ENCODE measurements at places on chromosomes 7 and 10.

- H3K27ac ChIP-seq: no peak overlapping the region
- no peak overlapping the region for H3K4me3 ChIP-seq
- peaks cover 2% of the 10 kb centered on the region for H3K27me3 ChIP-seq
- no peaks in the 10 kb centered on the region for H3K36me3 ChIP-seq
- no peaks in the 10 kb centered on the region for H3K4me1 ChIP-seq
These were observed 128.7 kb downstream of the TMEM178B start for GRCh38 chr7:141202535-141202934.

- DNase-seq: no peak
- no peaks in the 10 kb centered on the region for H3K4me1 ChIP-seq
- no peak overlapping the region for H3K27ac ChIP-seq
- peaks cover 18% of the 10 kb centered on the region for H3K36me3 ChIP-seq
- H3K27me3 ChIP-seq: no peaks in the 10 kb centered on the region
- no peak overlapping the region for H3K4me3 ChIP-seq
These were observed 87.5 kb downstream of the VOPP1 start for GRCh38 chr7:55484834-55485233.

GRCh38 chr7:108328174-108328651 is 128.0 kb downstream of the NRCAM start:
- no peak overlapping the region for H3K27ac ChIP-seq
- DNase-seq: no peak
- no peaks in the 10 kb centered on the region for H3K36me3 ChIP-seq
- no peaks in the 10 kb centered on the region for H3K27me3 ChIP-seq

DNA sequence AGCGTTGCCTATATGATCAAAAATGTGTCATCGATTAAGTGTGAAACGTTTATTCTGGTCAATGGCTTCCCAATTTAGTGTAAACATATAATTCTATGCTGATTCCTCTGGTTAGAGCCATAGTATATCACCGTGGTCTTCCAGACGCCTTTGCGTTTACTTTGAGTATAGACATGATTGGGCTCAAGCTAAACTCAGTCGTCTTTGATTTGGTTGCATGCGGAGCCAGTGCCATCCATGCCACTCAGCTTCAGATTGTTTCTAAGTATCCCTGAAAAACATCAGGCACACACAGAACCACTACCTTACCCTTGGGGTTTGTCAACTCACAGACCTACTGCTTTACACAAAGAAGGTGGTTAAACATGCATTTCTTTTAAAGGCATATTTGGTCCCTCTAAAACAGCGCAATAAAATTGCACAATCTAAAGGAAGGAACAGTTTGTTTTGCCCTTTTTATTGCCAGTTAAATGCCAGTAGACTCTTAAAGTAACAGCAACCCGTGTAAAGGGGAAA is 273.6 kb upstream of the KLF6 start:
- no peak overlapping the region for H3K27ac ChIP-seq
- H3K4me3 ChIP-seq: no peak overlapping the region
- H3K36me3 ChIP-seq: no peaks in the 10 kb centered on the region
- no peak for DNase-seq

DNA sequence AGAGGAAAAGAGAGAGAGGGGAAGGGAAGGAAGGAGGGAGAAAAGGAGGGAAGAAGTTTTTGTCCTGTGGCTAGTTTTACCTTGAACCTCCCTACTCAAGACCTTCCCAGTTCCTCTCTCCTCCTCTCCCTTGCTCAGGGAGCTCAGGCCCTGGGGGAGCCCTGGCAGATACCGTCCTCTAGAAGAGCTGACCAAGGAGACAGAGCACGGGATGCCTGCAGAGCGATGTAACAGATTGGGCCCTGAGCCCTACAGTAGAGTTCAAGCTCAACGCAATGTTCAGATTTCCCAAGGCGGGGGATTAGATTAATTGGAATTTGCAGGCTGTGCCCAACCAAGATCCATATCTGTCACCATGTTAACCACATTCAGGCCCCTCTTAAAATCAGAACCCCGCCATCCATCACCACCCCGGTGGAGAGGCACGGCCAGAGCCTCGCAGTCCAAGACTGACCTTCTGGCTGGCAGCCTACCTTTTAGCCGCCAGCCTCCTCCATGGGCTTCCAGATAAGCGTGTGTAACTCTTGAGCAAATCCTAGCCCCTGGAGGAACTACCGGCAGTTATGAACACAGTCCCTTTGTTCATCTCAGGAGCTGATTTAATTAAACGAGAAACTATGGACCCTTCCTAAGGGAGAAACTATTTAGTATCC is 70.6 kb downstream of the KCNMA1 start:
- peaks cover 14% of the 10 kb centered on the region for H3K4me1 ChIP-seq
- no peak for DNase-seq
- no peak overlapping the region for H3K27ac ChIP-seq
- no peaks in the 10 kb centered on the region for H3K27me3 ChIP-seq

- H3K36me3 ChIP-seq: peaks cover 2% of the 10 kb centered on the region
- no peak for DNase-seq
- H3K4me3 ChIP-seq: no peak overlapping the region
- no peak overlapping the region for H3K27ac ChIP-seq
These were observed 9.0 kb downstream of the LSM5 start for GRCh38 chr7:32481176-32481575.

GRCh38 chr10:82438277-82438676 is 563.3 kb downstream of the NRG3 start:
- no peak overlapping the region for H3K4me3 ChIP-seq
- no peaks in the 10 kb centered on the region for H3K4me1 ChIP-seq
- no peaks in the 10 kb centered on the region for H3K27me3 ChIP-seq

GRCh38 chr7:116071629-116072028 is 41.1 kb upstream of the TFEC start:
- H3K27me3 ChIP-seq: peaks cover 9% of the 10 kb centered on the region
- H3K4me3 ChIP-seq: no peak overlapping the region
- DNase-seq: no peak
- no peaks in the 10 kb centered on the region for H3K4me1 ChIP-seq
- H3K27ac ChIP-seq: no peak overlapping the region

DNA sequence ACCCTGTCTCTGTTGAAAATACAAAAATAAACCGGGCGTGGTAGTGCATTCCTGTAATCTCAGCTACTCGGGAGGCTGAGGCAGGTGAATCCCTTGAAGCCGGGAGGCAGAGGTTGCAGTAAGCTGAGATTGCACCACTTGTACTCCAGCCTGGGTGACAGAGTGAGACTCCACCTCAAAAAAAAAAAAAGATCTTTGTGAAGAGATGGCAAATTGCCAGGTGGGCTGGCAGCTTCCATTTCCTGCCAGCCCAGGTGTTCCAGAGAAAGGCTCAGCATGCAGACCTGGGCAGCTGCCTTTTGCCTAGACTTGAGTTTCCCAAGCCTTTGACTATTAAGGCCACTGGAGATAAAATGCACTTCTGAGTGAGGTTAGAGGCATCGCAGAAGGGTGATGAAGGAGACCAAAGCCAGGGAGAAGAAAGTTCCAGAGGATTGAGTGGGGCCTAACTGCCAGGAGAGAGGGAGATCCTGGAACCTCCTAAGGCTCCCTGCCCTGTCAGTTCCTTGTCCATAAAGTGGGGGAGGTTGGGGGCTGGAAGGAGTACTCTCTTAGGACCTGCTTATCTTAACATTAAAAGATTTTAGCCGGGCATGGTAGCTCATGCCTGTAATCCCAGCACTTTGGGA is 10.0 kb upstream of the DDIT4 start:
- peak overlapping the region; percentile 99 for H3K27ac ChIP-seq
- peaks cover 64% of the 10 kb centered on the region for H3K4me1 ChIP-seq
- H3K4me3 ChIP-seq: no peak overlapping the region
- peak; percentile 88 for DNase-seq
- H3K36me3 ChIP-seq: no peaks in the 10 kb centered on the region
- H3K27me3 ChIP-seq: no peaks in the 10 kb centered on the region

- no peak overlapping the region for H3K4me3 ChIP-seq
- peaks cover 33% of the 10 kb centered on the region for H3K36me3 ChIP-seq
- H3K27ac ChIP-seq: no peak overlapping the region
These were observed 52.3 kb downstream of the SHTN1 start for GRCh38 chr10:116952729-116953128.

DNA sequence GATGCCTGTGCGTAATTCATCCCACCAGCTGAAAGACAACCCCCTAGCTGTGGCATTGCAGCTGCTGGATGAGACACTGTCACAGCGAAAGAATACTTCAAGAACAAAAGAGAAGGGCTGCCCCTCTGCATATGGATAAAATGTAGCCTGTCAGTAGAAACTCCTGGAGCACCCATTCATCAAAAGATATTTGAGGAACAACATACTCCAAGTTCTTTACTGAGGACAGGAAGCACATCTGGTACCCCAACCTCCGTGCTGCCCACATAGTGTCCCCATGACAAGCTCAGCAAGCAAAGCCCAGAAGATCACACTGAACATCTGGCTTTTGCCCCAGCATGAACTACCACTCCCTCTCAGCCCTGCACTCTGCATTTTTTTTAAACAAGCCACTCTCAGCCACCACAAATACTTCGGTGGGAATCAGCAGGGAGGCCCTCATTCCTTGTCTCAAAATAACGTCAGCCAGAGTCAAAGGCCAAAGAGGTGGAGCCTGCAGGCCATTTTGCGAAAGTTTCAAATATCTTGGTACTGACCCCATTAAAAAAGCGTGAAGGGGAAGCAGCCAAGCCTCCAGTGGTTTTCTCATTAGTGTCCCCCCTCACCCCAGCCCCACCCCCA is 1.7 kb downstream of the CREB3L2 start:
- H3K36me3 ChIP-seq: peaks cover 35% of the 10 kb centered on the region
- peaks cover 21% of the 10 kb centered on the region for H3K4me1 ChIP-seq
- H3K27me3 ChIP-seq: no peaks in the 10 kb centered on the region
- peak overlapping the region; percentile 72 for H3K27ac ChIP-seq

GRCh38 chr10:19169041-19169440 is 120.4 kb downstream of the MALRD1 start:
- no peak overlapping the region for H3K27ac ChIP-seq
- no peaks in the 10 kb centered on the region for H3K27me3 ChIP-seq
- no peaks in the 10 kb centered on the region for H3K36me3 ChIP-seq
- H3K4me3 ChIP-seq: no peak overlapping the region
- DNase-seq: no peak
- no peaks in the 10 kb centered on the region for H3K4me1 ChIP-seq

- no peak overlapping the region for H3K27ac ChIP-seq
- H3K36me3 ChIP-seq: no peaks in the 10 kb centered on the region
- H3K27me3 ChIP-seq: no peaks in the 10 kb centered on the region
- no peak overlapping the region for H3K4me3 ChIP-seq
- H3K4me1 ChIP-seq: no peaks in the 10 kb centered on the region
These were observed 121.2 kb downstream of the EMX2 start for GRCh38 chr10:117663750-117664149.

- peaks cover 22% of the 10 kb centered on the region for H3K4me1 ChIP-seq
- no peak for DNase-seq
- peaks cover 7% of the 10 kb centered on the region for H3K36me3 ChIP-seq
- H3K27ac ChIP-seq: peak overlapping the region; percentile 44
- no peak overlapping the region for H3K4me3 ChIP-seq
These were observed 18.0 kb downstream of the STARD3NL start for GRCh38 chr7:38195804-38196595.

DNA sequence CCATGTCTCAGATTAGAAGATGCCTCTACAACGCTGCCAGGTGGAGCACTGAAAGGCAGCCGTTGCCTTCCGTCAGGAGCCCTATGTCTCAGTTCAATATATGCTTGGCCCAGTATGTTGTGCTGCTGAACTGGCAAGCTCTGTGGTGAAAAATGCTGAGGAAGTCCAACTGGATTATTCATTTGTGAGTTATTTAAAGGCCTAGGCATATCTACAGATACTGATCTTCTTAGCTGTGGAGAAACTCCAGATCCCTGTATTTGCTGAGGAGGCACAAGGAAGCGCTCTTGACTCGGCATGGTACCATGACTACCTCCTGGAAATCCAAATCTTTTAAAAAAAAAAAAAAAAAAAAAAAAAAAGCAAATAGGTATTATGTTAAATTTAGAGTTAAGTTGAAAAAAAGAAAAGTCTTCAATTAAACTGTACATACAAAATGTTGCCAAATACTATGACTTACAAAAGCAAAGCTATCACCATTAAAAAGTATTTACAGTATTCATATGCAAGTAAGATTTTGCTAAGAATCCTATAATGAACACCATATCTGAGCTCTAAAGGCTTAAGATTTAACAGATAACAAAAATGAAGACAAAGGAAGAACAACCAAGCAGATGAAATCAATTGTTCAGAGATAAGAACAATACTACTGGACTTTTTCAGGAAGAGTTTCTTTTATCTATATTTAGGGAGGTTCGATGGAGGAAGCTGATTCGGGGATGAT is 152.4 kb downstream of the GALNT11 start:
- H3K4me1 ChIP-seq: no peaks in the 10 kb centered on the region
- no peak overlapping the region for H3K4me3 ChIP-seq
- no peak overlapping the region for H3K27ac ChIP-seq
- H3K36me3 ChIP-seq: peaks cover 93% of the 10 kb centered on the region
- H3K27me3 ChIP-seq: no peaks in the 10 kb centered on the region

- peak overlapping the region; percentile 92 for H3K27ac ChIP-seq
- no peaks in the 10 kb centered on the region for H3K27me3 ChIP-seq
- H3K36me3 ChIP-seq: peaks cover 24% of the 10 kb centered on the region
- H3K4me3 ChIP-seq: peak overlapping the region; percentile 72
- peaks cover 39% of the 10 kb centered on the region for H3K4me1 ChIP-seq
- DNase-seq: no peak
These were observed 2.8 kb downstream of the PDGFA start for GRCh38 chr7:516606-517456.

DNA sequence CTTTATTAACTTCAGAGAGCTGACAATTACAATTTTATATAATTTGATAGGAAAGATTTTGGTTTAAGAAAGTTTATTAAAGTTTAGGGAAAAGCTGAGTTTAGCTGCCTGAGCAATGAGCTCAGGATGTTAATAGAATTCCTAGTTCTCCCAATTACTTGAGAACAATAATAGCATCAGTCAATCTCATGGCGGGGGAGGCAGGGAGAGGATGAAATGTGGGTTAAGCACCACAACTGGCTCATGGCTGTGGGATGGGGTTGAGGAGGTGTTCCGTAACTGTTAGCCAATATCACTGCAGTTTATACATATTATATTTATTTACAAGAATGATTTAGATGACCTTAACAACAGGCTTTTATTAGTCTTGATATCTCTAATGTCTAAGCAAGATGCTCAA is 266.9 kb upstream of the IMMP2L start:
- peaks cover 14% of the 10 kb centered on the region for H3K36me3 ChIP-seq
- peaks cover 8% of the 10 kb centered on the region for H3K4me1 ChIP-seq
- DNase-seq: no peak
- H3K4me3 ChIP-seq: no peak overlapping the region
- no peaks in the 10 kb centered on the region for H3K27me3 ChIP-seq
- H3K27ac ChIP-seq: no peak overlapping the region

- H3K36me3 ChIP-seq: no peaks in the 10 kb centered on the region
- DNase-seq: no peak
- no peaks in the 10 kb centered on the region for H3K27me3 ChIP-seq
- H3K27ac ChIP-seq: no peak overlapping the region
These were observed 15.2 kb upstream of the GJC3 start for GRCh38 chr7:99944497-99945070.

GRCh38 chr10:129277841-129278240 is 189.2 kb upstream of the MGMT start:
- no peak for DNase-seq
- no peaks in the 10 kb centered on the region for H3K4me1 ChIP-seq
- no peaks in the 10 kb centered on the region for H3K36me3 ChIP-seq
- H3K27ac ChIP-seq: no peak overlapping the region
- H3K4me3 ChIP-seq: no peak overlapping the region

- no peak overlapping the region for H3K27ac ChIP-seq
- peaks cover 1% of the 10 kb centered on the region for H3K4me1 ChIP-seq
- H3K4me3 ChIP-seq: no peak overlapping the region
- H3K36me3 ChIP-seq: no peaks in the 10 kb centered on the region
- no peaks in the 10 kb centered on the region for H3K27me3 ChIP-seq
These were observed 21.5 kb upstream of the GGCT start for GRCh38 chr7:30526163-30526562.

GRCh38 chr7:117230276-117231046 is 92.4 kb downstream of the WNT2 start:
- no peaks in the 10 kb centered on the region for H3K4me1 ChIP-seq
- no peak for DNase-seq
- H3K36me3 ChIP-seq: no peaks in the 10 kb centered on the region
- H3K4me3 ChIP-seq: no peak overlapping the region
- no peaks in the 10 kb centered on the region for H3K27me3 ChIP-seq
- no peak overlapping the region for H3K27ac ChIP-seq

Data from RWPE2 (cell line).